ENCODE measurements at places on chromosomes 7 and 10.

DNA sequence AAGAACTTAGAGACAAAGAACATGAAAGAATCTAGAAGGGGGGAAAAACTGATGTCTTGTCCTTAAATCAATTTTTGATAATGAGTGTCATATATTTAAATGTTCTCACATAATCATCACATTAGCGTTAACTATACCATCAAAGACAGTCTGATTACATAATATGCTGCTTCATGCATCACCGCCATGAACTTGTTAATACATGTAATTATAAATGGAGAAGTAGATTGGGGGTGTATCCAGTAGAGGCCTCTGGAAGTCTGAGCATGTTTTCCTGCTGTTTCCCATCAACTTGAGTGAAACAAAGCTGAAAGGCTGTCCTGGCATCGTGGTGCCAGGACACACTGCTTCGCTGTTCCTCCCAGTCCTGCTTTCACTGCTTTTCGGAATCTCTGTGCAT, 48.2 kb downstream of the PRLHR start:
- DNase-seq: no peak

DNA sequence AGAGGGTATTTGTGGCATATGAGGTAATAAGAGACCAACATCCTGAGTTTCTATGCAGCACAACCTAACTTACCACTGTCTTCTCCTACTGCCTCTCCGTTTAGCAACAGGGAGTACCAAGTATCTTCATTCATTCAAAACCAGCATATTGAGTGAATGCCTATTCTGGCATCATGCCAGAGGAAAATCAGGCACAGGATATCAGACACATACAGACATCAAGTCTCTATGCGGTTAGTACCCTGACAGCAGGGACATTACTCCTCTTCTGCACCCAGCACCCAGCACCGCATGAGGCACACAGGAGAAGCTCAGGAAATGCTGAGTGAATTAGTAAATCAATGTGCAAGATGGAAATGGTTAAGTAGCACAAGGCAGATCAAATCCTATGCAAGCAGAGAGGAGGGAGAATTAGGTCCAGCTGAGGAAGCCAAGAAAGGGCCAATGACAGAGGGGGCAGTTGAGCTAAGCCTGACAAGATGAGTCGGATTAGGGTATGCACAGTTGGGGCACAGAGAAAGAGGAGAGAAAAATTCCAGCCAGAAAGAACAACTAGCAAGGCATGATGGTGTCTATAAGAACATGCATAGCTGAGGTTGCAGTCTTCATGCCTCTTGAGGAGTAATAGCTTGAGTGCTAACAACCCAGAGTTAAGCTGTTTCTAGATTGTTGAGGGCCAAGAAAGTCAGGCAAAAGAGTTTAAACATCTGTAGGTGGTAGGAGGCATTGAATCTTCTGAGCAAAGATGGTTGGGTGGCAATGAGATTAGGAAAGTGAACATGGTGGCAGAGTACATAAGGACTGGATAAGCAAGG, 146.0 kb downstream of the PLXNA4 start:
- no peak for DNase-seq

- no peak for DNase-seq
Measured at GRCh38 chr7:15921576-15921975, 235.1 kb upstream of the MEOX2 start.

DNA sequence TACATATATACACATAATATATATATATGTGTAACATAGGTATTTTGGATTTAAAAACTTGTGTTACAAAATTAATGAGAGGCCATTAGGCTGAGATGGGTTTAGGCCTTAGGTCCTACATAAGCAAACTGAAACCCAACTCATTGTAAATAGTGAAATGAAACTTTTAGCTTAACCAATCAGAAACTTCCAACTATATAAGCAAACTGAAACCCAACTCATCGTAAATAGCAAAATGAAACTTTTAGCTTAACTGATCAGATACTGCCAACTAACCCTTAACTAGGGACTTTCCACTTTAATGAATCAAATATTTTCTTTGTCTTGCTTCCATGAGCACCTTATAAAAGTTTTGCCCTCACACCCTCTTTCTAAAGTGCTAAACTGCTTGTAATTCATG, 17.3 kb upstream of the SAMD9L start:
- no peak for DNase-seq

GRCh38 chr10:71324743-71325142, 5.7 kb downstream of the SLC29A3 start:
- DNase-seq: no peak

Data from muscle of leg (tissue), 16 donors.